ENCODE measurements at places on chromosomes 5 and 9.

DNA sequence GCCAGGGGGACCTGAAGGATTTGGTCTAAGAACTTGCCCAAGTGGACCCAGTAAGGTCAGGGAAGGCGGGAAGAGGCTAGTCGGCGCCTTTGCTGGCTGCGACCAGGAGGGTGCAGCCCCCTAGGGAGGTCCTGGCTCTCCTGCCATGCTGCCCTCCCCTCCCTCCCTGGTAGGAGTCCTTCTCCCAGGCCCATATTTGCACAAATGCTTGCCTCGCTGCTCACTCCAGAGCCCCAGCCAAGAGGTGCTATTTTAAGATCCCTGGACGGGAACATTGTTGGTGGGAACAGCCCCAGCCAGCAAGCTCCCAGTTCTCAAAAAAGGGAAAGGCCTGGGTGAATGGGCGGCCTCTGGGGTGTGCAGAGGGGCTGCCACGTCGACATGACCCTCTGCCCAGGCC, 4.3 kb upstream of the IL17B start:
- DNase-seq: no peak

GRCh38 chr9:123434619-123435240, 78.7 kb downstream of the CRB2 start:
- DNase-seq: no peak

- DNase-seq: no peak
These were observed 179.4 kb upstream of the SPEF2 start for GRCh38 chr5:35438288-35438687.

DNA sequence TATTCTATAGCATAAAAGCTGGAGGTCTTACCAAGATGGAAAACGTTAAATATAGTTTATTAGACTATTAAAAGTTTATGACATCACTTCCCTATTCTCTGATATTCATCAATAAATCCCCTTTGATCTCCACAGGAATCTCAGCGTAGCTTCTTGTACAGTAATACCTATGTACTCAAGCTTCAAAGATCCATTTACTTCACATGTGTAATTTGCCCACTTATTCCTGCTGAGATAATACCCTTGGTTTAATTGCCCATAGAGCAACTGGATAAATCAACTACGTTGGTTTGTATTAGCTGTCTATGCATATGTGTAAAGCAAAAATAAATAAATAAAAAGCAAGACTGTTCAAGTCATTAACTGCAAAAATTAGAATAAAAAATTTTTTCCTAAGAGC, 219.7 kb downstream of the EFNA5 start:
- no peak for DNase-seq

DNA sequence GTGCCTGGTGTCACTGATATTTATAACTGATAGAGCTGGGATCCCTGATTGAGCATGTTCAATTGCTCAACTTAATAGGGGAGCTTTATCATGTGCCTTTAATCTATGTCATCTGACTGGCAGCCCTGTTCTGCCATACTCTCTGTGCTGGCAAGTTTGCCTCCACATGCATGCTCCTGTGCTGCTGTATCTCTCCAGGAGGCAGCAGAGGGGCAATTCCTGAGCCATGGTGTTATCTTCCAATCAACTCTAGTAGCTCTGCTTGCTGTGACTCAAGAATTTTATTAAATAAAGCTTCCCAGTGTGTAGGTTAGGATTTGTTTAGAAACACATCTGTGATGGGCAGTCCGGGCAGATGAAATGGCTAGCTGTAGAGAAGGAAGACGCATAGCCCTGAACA, 642.0 kb downstream of the KIF4B start:
- no peak for DNase-seq

- DNase-seq: no peak
These were observed 15.2 kb upstream of the SPIN1 start for GRCh38 chr9:88373045-88373444.

DNA sequence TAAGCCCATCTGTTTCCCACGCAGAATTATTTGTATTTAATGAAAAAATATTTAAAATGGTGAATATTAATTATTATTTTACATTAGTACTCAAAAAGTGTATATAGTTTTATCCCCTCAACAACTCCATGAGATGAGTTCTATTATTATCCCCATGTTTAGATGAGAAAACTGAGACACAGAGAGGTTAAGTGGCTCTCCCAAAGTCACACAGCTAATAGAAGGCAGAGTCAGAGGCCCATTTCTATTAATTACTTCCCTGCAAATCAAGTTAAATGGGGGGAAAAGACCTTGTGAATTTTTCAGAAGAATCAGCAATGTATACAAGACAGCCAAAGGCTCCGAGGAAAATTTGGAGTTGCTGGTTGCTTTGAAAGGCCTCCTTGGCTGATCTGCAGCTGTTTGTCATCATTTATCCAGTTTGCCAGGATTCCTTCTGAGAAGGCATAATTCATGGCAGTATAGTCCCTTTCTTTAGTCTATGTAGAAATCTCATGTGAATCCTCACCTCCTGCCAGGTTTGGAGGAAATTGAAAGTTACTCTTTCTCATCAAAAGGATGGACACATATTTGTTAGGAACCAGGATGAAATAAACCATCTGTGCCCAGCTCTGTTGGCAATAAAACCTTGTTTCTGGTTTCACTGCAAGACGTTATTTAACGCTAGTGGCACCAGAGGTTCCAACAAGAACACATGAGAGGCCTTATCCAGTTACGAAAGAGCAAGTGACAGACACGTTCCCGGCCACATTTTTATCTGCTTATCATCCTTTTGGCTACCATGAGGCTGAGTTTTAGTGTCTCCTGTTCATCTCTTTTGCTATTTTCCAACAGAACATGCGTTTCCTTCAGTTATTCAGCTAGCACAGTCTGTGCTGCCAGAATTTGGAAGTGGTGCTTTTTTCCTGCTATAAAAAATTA, 621 bp downstream of the FYB1 start:
- peak; percentile 89 for DNase-seq

Data from skin of body (tissue), 3 donors.